ENCODE measurements at places on chromosomes 4 and X. TPM values are rescaled to one million over a fixed set of nuclear protein-coding genes. Genes with fewer than 3 reads are reported as not detected.

DNA sequence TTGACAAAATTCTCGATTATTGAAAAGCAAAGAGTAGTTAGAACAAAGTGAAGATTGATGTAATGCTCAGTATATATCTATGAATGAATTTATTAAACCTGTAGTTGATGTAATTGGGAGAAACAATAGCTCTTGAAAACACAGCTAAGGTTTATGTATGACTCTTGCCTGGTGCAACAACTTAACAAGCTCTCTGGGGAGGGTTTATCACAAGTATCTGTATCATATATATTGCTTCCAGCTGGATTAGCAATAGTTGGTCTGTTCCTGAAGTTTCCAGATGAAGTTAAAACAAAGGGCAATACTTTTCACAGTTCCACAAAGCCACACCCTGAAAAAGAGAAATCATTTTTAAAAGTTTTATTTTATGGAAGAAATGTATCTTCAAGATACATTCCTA is 91.4 kb downstream of the ARSJ start:
- no peak for DNase-seq
- H3K27me3 ChIP-seq: no peaks in the 10 kb centered on the region
- H3K4me1 ChIP-seq: no peaks in the 10 kb centered on the region
- H3K36me3 ChIP-seq: no peaks in the 10 kb centered on the region
- H3K27ac ChIP-seq: no peak overlapping the region
- H3K4me3 ChIP-seq: no peak overlapping the region

- peak overlapping the region; percentile 68 for H3K27ac ChIP-seq
- peaks cover 57% of the 10 kb centered on the region for H3K4me1 ChIP-seq
- peaks cover 42% of the 10 kb centered on the region for H3K36me3 ChIP-seq
- H3K4me3 ChIP-seq: no peak overlapping the region
- no peaks in the 10 kb centered on the region for H3K27me3 ChIP-seq
Observed at GRCh38 chr4:1716065-1716945, 4.2 kb upstream of the SLBP start.

DNA sequence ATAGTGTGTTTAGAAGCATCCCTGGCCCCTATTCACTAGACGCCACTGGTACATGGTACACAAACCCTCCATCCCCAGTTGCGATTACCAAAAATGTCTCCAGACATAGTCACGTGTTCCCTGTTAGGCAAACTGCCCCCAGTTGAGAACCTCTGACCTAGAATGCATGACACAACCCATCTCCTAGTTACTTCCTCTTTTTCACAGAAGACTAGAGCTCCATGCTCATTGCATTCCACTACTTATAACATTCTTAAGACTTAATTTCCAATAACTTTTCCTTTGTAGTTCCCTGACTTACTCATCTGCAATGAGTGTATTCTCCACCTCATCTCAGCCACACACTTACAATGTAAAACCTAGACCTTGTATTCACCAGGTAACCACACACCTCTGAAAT is 68.6 kb downstream of the PRSS12 start:
- peaks cover 42% of the 10 kb centered on the region for H3K36me3 ChIP-seq
- H3K4me1 ChIP-seq: peaks cover 19% of the 10 kb centered on the region
- DNase-seq: no peak
- no peaks in the 10 kb centered on the region for H3K27me3 ChIP-seq

GRCh38 chr4:184451726-184452125 is 22.6 kb downstream of the IRF2 start:
- no peaks in the 10 kb centered on the region for H3K27me3 ChIP-seq
- H3K4me1 ChIP-seq: peaks cover 69% of the 10 kb centered on the region
- H3K36me3 ChIP-seq: peaks cover 48% of the 10 kb centered on the region
- no peak overlapping the region for H3K4me3 ChIP-seq
- no peak overlapping the region for H3K27ac ChIP-seq
- no peak for DNase-seq

The AFF1 gene
- 51.6 TPM for total RNA-seq

GRCh38 chr4:184267206-184267608 is 49.5 kb upstream of the ENPP6 start:
- no peaks in the 10 kb centered on the region for H3K36me3 ChIP-seq
- DNase-seq: peak; percentile 19
- H3K27ac ChIP-seq: peak overlapping the region; percentile 99
- no peaks in the 10 kb centered on the region for H3K27me3 ChIP-seq

GRCh38 chrX:73847100-73847499 is 284.1 kb downstream of the CHIC1 start:
- H3K27me3 ChIP-seq: no peaks in the 10 kb centered on the region
- no peak overlapping the region for H3K4me3 ChIP-seq
- no peaks in the 10 kb centered on the region for H3K4me1 ChIP-seq
- no peaks in the 10 kb centered on the region for H3K36me3 ChIP-seq
- H3K27ac ChIP-seq: no peak overlapping the region

DNA sequence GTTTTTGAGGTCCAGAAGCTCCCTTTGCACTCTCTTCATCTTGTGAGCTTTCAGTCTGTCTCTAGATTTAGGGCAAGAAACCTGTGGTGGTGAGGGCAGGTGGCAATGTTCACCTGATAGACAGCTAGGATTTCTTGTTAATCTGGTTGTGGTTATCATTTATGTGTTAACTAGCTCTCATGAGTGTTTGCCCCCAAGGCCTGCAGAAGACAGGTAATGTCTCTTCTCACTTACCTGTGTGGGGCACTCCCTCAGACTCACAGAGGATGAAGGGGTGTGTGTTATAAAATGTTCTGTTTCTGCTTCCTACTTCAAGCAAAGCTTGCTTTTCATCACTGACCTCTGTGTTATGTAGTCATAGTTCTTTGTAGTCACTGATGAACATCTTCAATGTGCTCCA is 17.8 kb downstream of the EGF start:
- no peaks in the 10 kb centered on the region for H3K36me3 ChIP-seq
- no peak for DNase-seq
- H3K4me1 ChIP-seq: no peaks in the 10 kb centered on the region
- H3K4me3 ChIP-seq: no peak overlapping the region

- no peak overlapping the region for H3K4me3 ChIP-seq
- H3K27me3 ChIP-seq: no peaks in the 10 kb centered on the region
- DNase-seq: no peak
- no peaks in the 10 kb centered on the region for H3K36me3 ChIP-seq
- H3K27ac ChIP-seq: no peak overlapping the region
- H3K4me1 ChIP-seq: no peaks in the 10 kb centered on the region
Observed at GRCh38 chr4:43402393-43402792, 509.9 kb downstream of the GRXCR1 start.

The SPACA5 gene
- total RNA-seq: not detected

The NEIL3 gene
- 33.7 TPM for total RNA-seq

- H3K4me1 ChIP-seq: peaks cover 29% of the 10 kb centered on the region
- peaks cover 5% of the 10 kb centered on the region for H3K36me3 ChIP-seq
- no peak for DNase-seq
Observed at GRCh38 chr4:11487139-11487538, 58.4 kb upstream of the HS3ST1 start.

DNA sequence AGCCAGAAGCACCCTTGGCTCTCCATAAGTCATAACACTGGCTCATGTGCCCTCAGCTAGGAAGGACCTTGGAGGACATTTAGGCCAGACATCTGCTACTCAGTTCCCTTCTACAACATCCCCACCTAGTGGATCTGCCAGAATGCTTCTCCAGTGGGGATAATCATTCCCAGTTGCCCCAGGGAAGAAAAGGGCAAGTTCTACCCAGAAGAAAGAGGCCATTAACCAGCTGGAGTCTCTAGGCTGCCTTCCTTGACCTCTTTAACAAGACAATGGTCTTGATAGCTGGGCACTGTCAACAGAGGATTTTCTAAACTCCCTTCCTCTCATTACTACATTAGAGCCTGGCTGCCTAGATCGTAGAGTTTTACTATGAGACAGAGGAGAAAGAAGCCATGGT is 42.0 kb downstream of the LGI2 start:
- no peaks in the 10 kb centered on the region for H3K36me3 ChIP-seq
- DNase-seq: no peak
- no peaks in the 10 kb centered on the region for H3K27me3 ChIP-seq
- no peak overlapping the region for H3K27ac ChIP-seq
- no peak overlapping the region for H3K4me3 ChIP-seq

DNA sequence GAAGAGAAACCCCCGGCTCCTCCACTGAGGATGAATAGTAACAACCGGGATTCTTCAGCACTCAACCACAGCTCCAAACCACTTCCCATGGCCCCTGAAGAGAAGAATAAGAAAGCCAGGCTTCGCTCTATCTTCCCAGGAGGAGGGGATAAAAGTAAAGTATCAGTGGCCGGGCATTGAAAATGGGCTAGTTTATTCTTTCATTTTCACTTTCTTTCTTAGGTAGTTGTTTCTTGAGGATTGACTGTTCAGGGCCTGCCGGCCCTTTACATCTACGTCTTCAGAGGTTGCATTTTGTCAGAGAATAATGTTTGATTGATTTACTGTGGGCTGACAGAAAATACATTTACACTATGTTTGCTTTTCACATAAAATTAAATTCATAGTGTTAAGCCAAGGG is 27.1 kb downstream of the PAK3 start:
- H3K4me3 ChIP-seq: peak overlapping the region; percentile 65
- DNase-seq: no peak
- no peaks in the 10 kb centered on the region for H3K27me3 ChIP-seq
- peak overlapping the region; percentile 71 for H3K27ac ChIP-seq
- no peaks in the 10 kb centered on the region for H3K36me3 ChIP-seq

The MAGEA4 gene
- total RNA-seq: not detected

DNA sequence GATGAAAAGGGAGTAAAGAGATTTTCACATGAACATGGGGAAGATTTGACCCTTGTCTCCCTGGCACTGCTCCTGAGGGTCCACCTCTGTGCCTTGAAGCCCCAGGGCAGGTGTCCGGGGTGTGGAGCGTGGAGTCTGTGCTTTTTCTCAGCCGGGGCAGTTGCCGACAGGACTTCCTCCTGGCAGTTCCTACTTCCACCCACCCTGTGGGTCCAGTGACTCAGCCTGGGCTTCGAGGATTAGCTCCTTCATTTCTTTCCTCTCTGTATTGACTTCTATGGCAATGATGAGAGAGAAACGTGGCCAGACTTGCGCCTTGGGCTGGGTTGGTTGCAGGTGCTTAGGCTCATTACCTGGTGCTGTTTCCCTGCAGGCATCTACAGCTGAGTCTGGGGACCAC is 35.9 kb upstream of the CLCN4 start:
- H3K4me3 ChIP-seq: no peak overlapping the region
- H3K27ac ChIP-seq: no peak overlapping the region
- peaks cover 21% of the 10 kb centered on the region for H3K4me1 ChIP-seq
- no peak for DNase-seq
- H3K27me3 ChIP-seq: no peaks in the 10 kb centered on the region
- peaks cover 48% of the 10 kb centered on the region for H3K36me3 ChIP-seq

GRCh38 chr4:26885912-26886274 is 25.3 kb downstream of the STIM2 start:
- H3K4me3 ChIP-seq: peak overlapping the region; percentile 67
- H3K27me3 ChIP-seq: no peaks in the 10 kb centered on the region
- H3K27ac ChIP-seq: peak overlapping the region; percentile 90
- H3K4me1 ChIP-seq: peaks cover 79% of the 10 kb centered on the region
- peaks cover 38% of the 10 kb centered on the region for H3K36me3 ChIP-seq

- no peak overlapping the region for H3K27ac ChIP-seq
- no peak for DNase-seq
- no peaks in the 10 kb centered on the region for H3K4me1 ChIP-seq
- no peaks in the 10 kb centered on the region for H3K36me3 ChIP-seq
- no peak overlapping the region for H3K4me3 ChIP-seq
Observed at GRCh38 chr4:89781321-89781720, 55.6 kb downstream of the SNCA start.

GRCh38 chr4:38149997-38150671 is 189.9 kb downstream of the PTTG2 start:
- no peak for DNase-seq
- no peak overlapping the region for H3K4me3 ChIP-seq
- H3K4me1 ChIP-seq: peaks cover 15% of the 10 kb centered on the region
- H3K27ac ChIP-seq: no peak overlapping the region
- H3K27me3 ChIP-seq: peaks cover 5% of the 10 kb centered on the region

GRCh38 chrX:73830489-73831414 is 267.8 kb downstream of the CHIC1 start:
- H3K27ac ChIP-seq: no peak overlapping the region
- no peaks in the 10 kb centered on the region for H3K36me3 ChIP-seq
- no peak for DNase-seq
- H3K4me1 ChIP-seq: no peaks in the 10 kb centered on the region

The CSAG1 gene
- not detected for total RNA-seq

The NSG1 gene
- total RNA-seq: 15.8 TPM

DNA sequence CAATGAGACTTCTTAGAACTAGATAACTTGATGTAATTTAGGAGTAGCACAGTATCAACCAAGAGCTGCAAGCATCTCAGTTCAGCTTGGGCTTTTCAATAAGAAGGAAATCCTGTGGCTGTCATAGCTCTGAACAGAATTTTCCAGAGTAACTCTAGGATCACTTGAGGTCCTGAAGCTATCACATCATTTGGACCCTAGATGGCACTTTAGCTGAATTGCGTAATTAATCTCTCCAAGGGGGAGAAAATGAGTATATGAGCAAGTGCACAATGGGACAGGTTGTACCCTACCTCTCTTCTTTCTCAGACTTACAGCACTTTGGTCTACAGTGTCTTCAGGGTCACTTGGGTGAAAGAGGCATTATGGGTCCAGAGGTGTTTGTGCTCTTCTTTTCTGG is 45.2 kb downstream of the SLC4A4 start:
- no peaks in the 10 kb centered on the region for H3K36me3 ChIP-seq
- DNase-seq: no peak
- H3K4me3 ChIP-seq: no peak overlapping the region

GRCh38 chr4:176999935-177000543 is 207.3 kb upstream of the VEGFC start:
- H3K27me3 ChIP-seq: no peaks in the 10 kb centered on the region
- H3K4me3 ChIP-seq: no peak overlapping the region
- no peak for DNase-seq
- H3K36me3 ChIP-seq: no peaks in the 10 kb centered on the region

GRCh38 chrX:47047989-47048388 is 30.3 kb upstream of the RGN start:
- H3K4me3 ChIP-seq: no peak overlapping the region
- H3K27ac ChIP-seq: no peak overlapping the region
- H3K4me1 ChIP-seq: no peaks in the 10 kb centered on the region

DNA sequence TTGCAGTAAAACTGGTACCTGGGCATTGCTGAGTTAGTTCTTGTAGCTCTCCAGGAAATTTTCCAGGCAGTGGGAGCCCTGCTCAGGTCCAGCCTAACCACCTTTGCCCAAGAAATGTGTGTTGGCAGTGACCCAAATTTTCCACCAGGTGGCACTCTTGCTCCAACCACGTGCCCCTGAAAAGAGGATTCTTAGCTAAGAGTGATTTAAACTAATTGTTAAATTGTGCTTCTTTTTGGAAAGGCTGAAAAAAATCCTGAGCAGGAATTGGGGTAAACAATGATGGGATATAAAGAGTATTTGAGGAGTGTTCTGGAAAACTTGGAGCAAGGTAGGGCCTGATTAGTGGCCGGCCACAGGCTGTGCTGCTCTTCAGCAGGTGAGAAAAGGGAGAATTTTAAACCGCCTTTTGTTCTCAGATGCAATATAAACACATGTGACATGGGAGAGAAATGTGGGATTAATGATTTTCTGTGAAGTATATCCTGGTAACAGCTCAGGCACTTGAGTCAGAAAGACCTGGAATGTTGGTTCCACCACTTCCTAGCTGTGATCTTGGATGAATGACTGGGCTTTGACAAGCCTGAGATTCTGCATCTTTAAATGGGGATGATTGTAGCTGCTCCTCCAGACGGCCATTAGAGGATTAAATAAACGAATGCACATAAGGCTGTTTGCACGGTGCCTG is 219.6 kb downstream of the PTTG2 start:
- DNase-seq: peak; percentile 78
- H3K27me3 ChIP-seq: peaks cover 2% of the 10 kb centered on the region
- peaks cover 36% of the 10 kb centered on the region for H3K4me1 ChIP-seq
- H3K4me3 ChIP-seq: no peak overlapping the region
- H3K36me3 ChIP-seq: no peaks in the 10 kb centered on the region
- H3K27ac ChIP-seq: peak overlapping the region; percentile 12

The FANCB gene
- 14.6 TPM for total RNA-seq

GRCh38 chr4:159111416-159111815 is 8.5 kb downstream of the RAPGEF2 start:
- no peak for DNase-seq
- H3K4me1 ChIP-seq: peaks cover 9% of the 10 kb centered on the region
- no peak overlapping the region for H3K4me3 ChIP-seq
- no peak overlapping the region for H3K27ac ChIP-seq

The DAPP1 gene
- total RNA-seq: 17.5 TPM
